ENCODE measurements at places on chromosomes 7 and 10.

- DNase-seq = no peak
Observed at GRCh38 chr7:113955157-113955556, 36.3 kb upstream of the PPP1R3A start.

- DNase-seq = no peak
Observed at GRCh38 chr7:50868426-50869100, 85.9 kb upstream of the GRB10 start.

GRCh38 chr10:100357059-100357858 lies 10.2 kb downstream of the SCD start:
- no peak for DNase-seq

GRCh38 chr10:120005207-120006201 lies 113.0 kb downstream of the SEC23IP start:
- no peak for DNase-seq

DNA sequence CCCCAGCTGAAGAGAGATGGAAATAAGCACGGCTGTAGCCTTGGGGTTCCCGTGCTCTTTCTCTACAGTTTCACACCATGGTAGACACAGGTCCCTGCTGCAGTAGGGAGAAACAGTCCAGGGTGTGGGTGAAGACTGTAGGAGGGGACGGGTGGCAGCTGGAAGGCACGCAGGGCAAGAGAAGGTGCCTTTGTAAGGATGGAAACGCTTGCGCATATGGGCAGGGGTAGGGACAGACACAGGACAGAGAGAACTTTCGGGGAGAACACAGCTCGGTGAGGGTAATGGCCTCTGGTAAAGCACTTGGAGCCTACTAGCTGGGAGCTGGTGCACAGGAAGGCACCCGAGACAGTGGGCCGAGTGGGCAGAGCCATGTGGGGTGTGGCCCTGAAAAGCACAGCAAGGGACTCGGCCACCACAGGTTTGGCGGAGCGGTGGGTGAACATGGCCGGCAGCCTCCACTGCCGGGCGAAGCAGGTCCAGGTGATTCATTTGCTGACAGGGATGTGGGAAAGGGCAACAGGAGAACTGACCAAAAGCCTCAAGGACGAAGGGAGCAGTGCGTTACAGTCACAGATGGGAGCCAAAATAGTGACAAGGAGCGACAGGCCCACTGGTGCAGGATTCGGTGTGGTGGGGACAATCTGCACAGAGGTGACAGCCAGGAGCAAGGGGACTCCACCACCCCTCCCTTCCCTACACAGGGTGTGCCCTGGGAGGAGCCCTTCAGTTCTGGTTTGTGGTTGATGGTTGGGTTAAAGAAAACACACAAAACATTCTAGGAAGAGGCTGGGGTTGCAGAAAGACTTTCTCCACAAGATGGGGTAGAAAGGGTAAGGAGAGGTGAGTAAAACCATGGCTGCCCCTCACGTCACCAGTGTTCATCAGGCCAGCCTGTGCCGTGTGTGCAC lies 97.1 kb downstream of the VOPP1 start:
- DNase-seq = no peak

GRCh38 chr7:69078997-69079769 lies 519.1 kb upstream of the AUTS2 start:
- peak; percentile 12 for DNase-seq

DNA sequence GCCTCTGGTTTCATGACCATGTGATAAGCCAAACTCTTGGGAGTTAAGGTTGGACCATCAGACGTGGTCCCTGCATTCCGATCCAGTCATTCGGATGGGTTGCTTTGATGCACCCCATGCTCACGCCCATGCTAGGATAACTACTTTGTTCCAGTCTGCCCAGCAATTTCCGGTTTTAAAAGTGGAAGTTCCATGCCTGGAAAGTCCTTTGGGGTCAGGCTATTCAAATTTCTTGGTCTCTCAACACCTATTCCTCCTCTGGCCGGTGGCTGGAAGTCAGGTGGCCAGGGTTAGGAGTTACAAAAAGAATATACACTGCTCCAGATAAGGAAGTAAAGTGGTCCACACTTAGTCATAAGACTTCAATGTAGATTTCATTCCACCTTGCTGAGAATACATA lies 37.7 kb upstream of the HABP2 start:
- no peak for DNase-seq

GRCh38 chr10:69817078-69817581 lies 15.4 kb downstream of the COL13A1 start:
- DNase-seq = no peak

DNA sequence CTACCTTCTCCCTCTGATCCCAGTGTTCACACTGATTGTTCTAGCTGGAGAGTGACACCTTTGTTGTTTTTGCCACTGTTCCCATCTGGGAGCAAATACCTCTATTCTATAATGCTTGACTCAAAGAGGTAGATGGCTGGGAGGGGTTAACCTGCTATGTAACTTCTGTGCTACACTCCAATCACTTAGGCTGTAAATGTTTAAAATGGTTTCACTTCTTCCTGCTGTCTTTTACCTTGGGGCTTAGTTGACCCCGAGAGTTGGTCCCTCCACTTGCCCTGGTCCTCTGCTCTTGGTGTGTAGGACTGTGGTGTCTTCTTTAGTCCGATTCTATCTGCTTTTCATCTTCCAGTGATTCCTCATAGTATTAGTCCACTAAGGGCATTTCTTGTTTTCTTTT lies 22.3 kb downstream of the KLHDC10 start:
- no peak for DNase-seq

DNA sequence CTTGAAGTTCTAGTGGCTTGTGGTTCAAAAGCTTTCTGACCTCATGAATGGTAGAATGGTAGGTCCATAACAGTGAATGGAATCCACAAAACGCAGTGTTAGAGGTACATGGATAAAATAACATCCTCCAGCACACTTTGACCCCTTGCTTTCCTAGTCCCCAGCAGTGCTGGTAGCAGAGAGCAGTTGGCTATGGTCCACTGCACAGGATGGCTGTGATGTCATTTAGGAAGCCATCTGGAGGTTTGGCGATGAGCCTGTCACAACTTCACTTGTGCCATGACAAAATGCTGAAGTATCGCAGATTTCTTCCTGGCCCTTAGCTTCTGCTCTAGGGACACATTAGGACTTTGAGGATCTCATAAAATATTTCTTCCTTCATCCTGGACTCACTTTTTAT lies 300.0 kb upstream of the FZD8 start:
- DNase-seq = no peak

GRCh38 chr7:80499350-80499953 lies 12.4 kb downstream of the GNAT3 start:
- no peak for DNase-seq

DNA sequence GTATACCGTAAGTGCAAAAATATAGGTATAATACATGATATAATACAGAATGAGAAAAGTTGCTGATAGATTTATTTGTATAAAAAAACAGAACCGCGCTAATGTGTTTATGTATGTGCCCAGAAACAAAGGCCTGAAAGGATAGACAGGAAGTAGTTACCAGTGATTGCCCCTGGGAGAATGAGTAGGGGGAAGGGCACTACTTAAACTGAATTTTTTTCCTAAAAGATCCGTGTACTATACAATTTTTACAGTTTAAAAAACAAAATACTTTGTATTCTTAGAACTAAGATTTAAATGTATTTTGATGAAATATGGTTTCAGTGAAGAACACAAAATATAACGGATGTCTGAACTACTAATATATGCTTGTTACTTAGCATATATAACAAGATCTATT lies 2.9 kb downstream of the IPMK start:
- no peak for DNase-seq

- no peak for DNase-seq
Observed at GRCh38 chr10:8088504-8088903, 34.0 kb downstream of the GATA3 start.

DNA sequence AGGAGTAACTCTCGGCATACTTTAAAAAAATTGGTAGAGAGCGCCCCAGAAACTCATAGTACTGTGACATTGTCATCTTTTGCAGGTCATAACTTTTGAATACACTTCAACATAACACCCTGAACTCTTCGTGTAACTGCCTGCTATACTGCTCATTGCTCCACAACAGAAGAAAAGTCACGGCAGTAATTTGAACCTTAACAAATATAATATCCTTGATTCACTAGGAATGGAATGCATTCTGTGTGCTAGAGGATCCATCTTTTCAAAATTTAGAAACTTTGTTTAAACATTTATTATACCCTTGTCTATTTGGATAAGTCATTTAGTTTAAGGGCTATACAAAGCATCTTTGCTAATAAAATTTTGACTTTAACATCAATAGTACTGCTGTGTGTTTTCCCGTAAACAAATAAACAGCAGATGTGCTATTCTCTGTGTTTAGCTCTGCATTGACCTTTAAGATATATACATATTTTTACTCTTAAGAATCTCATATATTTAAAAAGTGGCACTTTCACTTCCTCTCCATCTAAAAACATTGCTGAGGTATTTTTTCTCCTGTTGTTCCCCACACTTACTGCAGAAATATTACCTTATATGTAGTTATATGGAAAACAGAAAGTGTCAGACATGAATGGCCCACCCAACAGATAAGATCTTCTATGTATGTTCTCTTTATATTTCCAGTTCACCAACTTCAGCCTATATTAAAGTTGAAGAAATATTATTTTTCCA lies 217.6 kb upstream of the TMEM229A start:
- DNase-seq = no peak

DNA sequence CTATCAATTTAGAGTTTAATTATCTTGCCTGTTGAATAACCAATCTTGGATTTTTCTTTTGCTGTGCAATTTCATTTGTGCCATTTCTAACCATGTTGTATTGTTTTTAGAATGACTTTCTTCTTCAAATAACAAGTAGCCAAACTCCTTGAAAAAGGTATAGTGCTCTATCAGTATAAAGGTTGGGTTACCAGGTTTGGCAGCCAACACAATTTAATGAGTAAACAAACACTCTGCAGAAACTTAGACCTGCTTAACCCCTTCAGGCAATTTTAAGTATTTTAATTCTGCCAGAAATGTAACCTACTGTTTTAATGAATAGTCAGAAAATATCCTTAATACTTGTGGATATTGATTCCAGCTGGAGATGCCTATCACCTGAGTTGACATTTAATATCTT lies 299.8 kb downstream of the ARL4A start:
- no peak for DNase-seq

DNA sequence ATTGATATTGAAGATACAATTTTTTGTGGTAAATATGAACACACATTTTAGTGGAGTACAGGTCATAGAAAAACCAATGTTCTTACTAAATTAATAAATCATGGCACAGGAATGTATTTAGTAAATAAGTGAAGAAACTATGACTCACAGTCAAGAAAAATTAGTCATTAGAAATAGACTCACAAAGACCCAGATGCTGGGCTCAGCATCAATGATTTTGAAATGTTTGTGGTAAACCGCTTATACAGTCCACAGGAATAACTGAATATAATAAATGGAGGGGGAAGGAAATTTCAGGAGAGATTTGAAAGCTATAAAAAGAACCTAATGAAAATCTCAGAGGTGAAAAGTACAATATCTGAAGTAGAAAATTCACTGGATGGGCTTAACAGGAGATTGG lies 138.3 kb upstream of the ADCY1 start:
- no peak for DNase-seq

GRCh38 chr10:96972264-96972663 lies 140.2 kb downstream of the LCOR start:
- DNase-seq = no peak

GRCh38 chr10:73439055-73439454 lies 5.7 kb upstream of the MSS51 start:
- DNase-seq = no peak

DNA sequence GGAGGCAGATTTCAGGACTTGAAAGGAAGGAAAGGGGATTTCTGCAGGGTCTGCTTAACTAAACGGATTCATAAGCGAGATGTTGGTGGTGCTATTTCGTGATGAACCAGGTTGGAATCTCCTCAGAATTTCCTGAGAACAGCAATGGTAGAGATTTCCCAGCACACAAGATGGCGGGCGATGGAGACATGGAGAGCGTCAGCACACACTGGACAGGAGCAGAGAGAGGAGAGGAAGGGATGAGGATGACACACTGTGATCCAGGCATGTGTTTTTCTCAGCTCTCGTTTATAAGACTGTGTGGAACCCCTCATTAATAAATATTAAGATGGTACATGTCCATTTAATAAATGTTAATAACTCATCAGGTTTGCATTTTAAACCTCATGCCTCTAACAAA lies 43.9 kb upstream of the LYZL1 start:
- no peak for DNase-seq

- DNase-seq = no peak
Observed at GRCh38 chr7:112372101-112372500, 78.2 kb upstream of the IFRD1 start.

DNA sequence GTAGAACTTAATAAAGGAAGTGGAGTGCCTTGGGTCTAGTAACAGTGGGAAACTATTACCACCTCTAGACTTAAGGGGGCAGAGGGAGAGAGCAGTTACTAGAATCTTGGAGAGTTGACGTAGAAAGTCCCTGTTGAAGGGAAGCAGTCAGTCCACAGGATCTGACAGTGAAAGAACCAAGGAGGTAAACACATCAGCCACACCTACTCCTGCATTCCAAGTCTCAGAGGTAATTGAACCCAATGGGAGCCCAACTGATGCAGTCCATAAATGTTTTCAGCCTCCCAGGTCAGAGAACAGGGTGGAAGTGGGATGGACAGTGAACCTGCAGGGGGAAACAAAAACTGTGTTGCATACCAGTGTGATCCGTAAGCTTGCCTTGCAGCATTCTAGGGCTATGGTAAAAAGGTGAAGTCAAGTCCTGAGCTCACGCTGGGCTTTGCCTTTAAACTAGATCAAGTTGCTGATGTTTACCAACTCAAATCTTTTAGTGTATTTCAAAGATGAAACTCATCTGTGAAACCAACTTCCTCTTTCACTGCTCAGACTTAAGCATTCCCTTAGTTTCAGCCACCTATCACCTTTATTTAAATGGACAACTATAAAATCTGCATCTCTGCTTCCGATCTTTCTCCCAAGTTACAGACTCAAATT lies 57.2 kb downstream of the SLC16A12 start:
- DNase-seq = no peak

GRCh38 chr10:124307591-124307990 lies 111.1 kb downstream of the OAT start:
- DNase-seq = no peak

GRCh38 chr7:157566631-157567006 lies 229.8 kb downstream of the DNAJB6 start:
- no peak for DNase-seq

- no peak for DNase-seq
Observed at GRCh38 chr7:23287612-23288011, 11.5 kb upstream of the MALSU1 start.

Data from C1 segment of cervical spinal cord (tissue), 14 donors.